ENCODE measurements at places on chromosomes 12 and 14.

DNA sequence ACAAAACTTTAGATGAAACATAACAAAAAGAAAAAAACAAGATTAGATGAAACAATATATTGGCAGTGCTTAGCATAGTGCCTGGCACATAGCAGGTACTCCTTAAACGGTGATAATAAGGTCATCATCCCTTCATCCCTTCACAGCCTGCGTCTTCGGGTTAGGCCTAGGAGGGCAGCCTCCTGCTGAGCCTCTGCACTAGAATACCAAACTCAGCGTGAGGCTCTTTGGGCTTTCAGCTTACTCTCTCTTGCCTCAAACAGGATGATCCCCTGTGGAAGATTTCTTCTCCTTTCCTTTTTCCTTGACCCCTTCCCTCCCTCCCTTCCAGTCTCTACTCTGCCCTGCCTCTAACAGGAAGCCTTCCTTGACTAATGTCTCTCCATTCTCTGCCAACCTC is 14.4 kb upstream of the FIGNL2 start:
- no peak for DNase-seq

GRCh38 chr12:49984476-49985359 is 12.0 kb downstream of the AQP6 start:
- no peak for DNase-seq

DNA sequence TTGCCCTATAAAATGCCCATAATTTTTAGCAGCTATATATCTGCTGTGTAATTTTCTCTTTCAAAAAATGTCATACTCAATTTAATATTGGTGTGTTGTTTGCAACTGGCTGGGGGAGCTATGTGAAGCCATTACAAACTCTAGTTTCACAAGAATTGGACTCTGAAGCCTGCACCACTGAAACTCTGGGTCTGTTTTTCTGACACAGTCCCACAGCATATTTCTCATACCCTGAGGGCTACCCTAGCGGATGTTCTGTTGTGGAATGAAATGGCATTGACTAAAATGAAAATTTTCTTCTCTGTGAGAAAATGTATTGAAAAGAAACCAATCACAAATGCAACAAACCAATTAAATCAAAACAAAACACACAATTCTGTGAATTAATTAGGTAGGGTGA is 284.6 kb upstream of the NPAS3 start:
- no peak for DNase-seq

GRCh38 chr14:77027538-77028383 is 747 bp downstream of the IRF2BPL start:
- DNase-seq = no peak

- no peak for DNase-seq
Observed at GRCh38 chr12:56884421-56884820, 49.8 kb downstream of the SDR9C7 start.

GRCh38 chr12:32588604-32589003 is 90.5 kb upstream of the DNM1L start:
- no peak for DNase-seq

- DNase-seq = no peak
Observed at GRCh38 chr12:78062786-78063185, 232.1 kb downstream of the NAV3 start.

GRCh38 chr12:54984658-54985376 is at the start of gene TESPA1:
TESPA1 (minus strand) TSS chr12:54984762; CDS start chr12:54974562, 10,200 bp downstream.
- no peak for DNase-seq

- DNase-seq = no peak
Observed at GRCh38 chr14:99744199-99744872, 48.9 kb upstream of the EML1 start.

Measured in NCI-H187 treated with DMSO at 0.1 percent for 48 hours (cell line).